ENCODE measurements at places on chromosomes 2 and 18. TPM values are rescaled to one million over a fixed set of nuclear protein-coding genes. Genes with fewer than 3 reads are reported as not detected.

Gene IL18RAP
- 0.28 TPM for polyA plus RNA-seq

GRCh38 chr18:69830189-69830588 is 117.5 kb downstream of the CD226 start:
- no peak for DNase-seq
- no peaks in the 10 kb centered on the region for H3K27me3 ChIP-seq
- H3K4me1 ChIP-seq = no peaks in the 10 kb centered on the region
- H3K36me3 ChIP-seq = no peaks in the 10 kb centered on the region
- H3K27ac ChIP-seq = no peak overlapping the region

GRCh38 chr2:8480915-8481314 is 200.9 kb upstream of the ID2 start:
- DNase-seq = no peak
- H3K4me1 ChIP-seq = peaks cover 44% of the 10 kb centered on the region
- no peaks in the 10 kb centered on the region for H3K36me3 ChIP-seq
- H3K4me3 ChIP-seq = no peak overlapping the region
- H3K27ac ChIP-seq = no peak overlapping the region

- DNase-seq = no peak
- no peak overlapping the region for H3K4me3 ChIP-seq
- H3K36me3 ChIP-seq = no peaks in the 10 kb centered on the region
- H3K27ac ChIP-seq = no peak overlapping the region
These were observed 280.1 kb downstream of the PTH2R start for GRCh38 chr2:208686665-208687064.

DNA sequence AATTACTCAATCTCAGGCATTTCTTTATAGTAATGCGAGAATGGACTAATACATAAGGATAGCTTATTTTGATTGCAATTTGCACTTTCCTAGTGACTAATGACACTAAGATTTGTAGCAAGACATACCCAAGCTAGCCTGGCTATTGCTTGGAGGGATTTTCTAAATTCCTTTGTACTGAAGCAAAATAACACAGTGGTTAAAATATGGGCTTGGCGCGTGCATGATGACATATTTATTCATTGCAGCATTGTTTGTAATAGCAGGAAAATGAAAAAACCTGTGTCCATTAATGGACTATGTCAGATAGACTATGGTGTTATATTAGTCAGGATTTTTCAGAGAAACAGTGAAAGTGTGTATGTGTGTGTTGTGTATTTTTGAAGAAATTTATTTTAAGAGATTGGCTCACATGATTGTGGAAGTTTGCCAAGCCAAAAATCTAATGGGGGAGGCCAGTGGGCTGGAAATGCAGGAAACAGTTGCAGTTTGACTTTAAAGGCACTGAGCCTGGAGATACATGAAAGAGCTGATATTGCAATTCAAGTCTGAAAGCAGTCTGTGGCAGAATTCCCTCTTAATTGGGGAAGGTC is 16.7 kb upstream of the LAPTM4A start:
- no peak for DNase-seq
- no peak overlapping the region for H3K4me3 ChIP-seq

- H3K4me1 ChIP-seq = no peaks in the 10 kb centered on the region
- no peaks in the 10 kb centered on the region for H3K27me3 ChIP-seq
- H3K4me3 ChIP-seq = peak overlapping the region; percentile 60
- H3K36me3 ChIP-seq = no peaks in the 10 kb centered on the region
- H3K27ac ChIP-seq = no peak overlapping the region
- DNase-seq = no peak
These were observed 69.9 kb downstream of the PLB1 start for GRCh38 chr2:28565720-28566295.

Gene GULP1
- 2.4 TPM for polyA plus RNA-seq

GRCh38 chr2:191617575-191617974 is 60.4 kb upstream of the NABP1 start:
- no peak overlapping the region for H3K4me3 ChIP-seq
- H3K27ac ChIP-seq = no peak overlapping the region
- DNase-seq = no peak
- no peaks in the 10 kb centered on the region for H3K36me3 ChIP-seq

GRCh38 chr18:50186385-50186784 is 8.6 kb downstream of the MYO5B start:
- H3K4me3 ChIP-seq = no peak overlapping the region
- no peaks in the 10 kb centered on the region for H3K4me1 ChIP-seq
- H3K27ac ChIP-seq = no peak overlapping the region

DNA sequence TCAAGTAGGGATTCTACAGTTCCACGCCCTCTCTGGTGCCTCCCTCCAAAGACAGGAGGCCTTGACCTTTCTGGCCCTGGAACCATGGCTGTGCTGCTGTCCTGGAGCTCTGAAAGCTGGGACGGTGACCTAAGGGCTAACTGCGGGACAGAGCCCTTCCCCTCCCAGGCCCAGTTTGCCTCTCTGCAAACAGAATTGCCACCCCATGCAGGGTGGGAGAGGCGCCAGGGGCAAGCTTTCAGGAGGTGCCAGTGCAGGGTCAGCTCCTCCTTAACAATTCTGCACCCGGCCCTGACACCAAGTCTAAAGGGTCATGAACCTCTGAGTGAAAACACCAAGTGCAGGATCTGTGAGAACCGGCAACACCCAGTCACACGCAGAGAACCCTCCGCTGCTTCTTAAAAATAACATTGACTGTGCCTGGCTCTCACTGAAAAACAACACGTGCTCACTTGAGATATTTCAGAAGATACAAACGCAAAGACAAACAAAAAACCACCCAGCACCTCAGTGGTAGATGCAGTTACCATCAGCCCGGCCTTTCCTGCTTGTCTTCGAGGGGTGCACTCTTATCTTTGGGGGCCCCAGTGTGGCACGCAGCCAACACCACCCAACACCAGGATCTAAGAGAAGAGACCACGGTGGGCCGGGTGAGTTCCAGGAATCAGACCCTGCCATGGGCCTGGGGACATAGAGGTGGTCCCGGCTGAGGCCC is 1.1 kb upstream of the SNED1 start:
- H3K4me3 ChIP-seq = peak overlapping the region; percentile 63
- no peaks in the 10 kb centered on the region for H3K27me3 ChIP-seq
- DNase-seq = no peak
- H3K27ac ChIP-seq = no peak overlapping the region

DNA sequence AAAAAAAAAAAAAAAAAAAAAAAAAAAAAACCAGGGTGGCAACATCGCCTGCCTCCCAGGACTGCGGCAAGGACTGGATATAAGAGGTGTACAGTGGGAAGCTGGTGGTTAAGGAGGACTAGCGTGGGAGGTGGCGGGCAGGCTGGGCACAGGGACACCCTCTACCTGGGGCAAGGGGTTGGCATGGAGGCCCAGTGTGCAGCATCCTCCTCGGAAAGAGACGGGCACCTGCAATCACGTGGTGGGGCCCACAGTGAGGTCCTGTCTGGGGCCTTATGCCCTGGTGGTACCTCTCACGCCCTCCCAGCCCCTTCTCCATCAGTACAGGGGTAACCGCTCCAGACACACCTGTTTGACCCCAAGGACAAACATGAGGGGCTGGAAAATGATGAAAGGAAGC is 27.9 kb downstream of the PXDN start:
- peaks cover 63% of the 10 kb centered on the region for H3K4me1 ChIP-seq
- no peak for DNase-seq

GRCh38 chr2:134682726-134683125 is 36.1 kb downstream of the TMEM163 start:
- H3K27ac ChIP-seq = no peak overlapping the region
- DNase-seq = no peak
- H3K27me3 ChIP-seq = no peaks in the 10 kb centered on the region
- H3K4me1 ChIP-seq = no peaks in the 10 kb centered on the region
- no peaks in the 10 kb centered on the region for H3K36me3 ChIP-seq

Gene RIT2
- polyA plus RNA-seq = not detected

DNA sequence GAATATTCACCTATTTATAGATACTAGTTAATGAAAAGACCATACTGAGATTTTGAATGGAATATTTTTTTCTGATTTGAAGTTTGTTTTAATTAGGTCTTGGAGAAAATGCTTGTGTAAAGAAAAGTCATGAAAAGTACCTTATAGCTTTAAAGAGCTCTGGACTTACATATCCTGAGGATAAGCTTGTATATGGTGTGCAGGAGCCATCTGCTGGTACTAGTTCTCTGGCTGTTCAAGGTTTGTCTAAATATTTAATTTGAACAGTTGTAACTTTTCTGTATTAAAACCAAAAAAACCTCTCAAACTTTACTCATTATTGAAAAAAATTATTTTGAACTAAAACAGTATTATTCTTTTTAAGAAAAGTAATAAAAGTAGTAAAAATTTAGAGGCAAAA is 50.1 kb downstream of the UBR3 start:
- no peak overlapping the region for H3K27ac ChIP-seq
- H3K4me1 ChIP-seq = no peaks in the 10 kb centered on the region

GRCh38 chr18:48786455-48787202 is 164.1 kb downstream of the SMAD7 start:
- no peak overlapping the region for H3K4me3 ChIP-seq
- H3K4me1 ChIP-seq = peaks cover 86% of the 10 kb centered on the region
- DNase-seq = no peak
- H3K27me3 ChIP-seq = no peaks in the 10 kb centered on the region

Gene TXNL1
- 45.0 TPM for polyA plus RNA-seq

DNA sequence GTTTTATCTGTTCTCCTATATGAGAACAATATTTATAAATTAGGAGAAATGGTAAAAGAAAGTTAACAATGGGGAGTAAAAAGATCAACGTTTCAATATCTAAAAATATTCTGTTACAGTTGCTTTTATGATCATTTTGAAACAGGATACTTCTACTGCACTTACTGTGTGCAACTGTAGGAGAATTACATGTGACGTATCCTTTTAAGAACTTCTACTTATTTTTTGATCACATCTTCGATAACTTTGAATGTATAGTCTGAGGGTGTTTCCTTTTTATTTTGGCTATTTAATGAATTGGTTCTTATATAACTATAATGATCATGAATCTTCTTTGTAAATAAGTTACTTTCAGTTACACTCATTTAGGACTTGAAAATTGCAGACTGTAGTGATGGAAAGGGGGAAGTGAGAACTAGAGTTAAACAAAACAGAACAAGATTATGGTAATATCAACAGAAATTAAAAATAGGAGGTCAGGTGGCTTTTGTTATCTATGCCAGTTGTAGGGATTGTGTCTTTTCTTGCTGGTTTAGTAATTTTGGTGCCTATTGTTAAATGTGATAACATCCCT is 109.9 kb downstream of the MSTN start:
- H3K27ac ChIP-seq = no peak overlapping the region
- no peaks in the 10 kb centered on the region for H3K27me3 ChIP-seq
- H3K4me1 ChIP-seq = no peaks in the 10 kb centered on the region
- no peaks in the 10 kb centered on the region for H3K36me3 ChIP-seq
- DNase-seq = no peak

Gene GCFC2
- polyA plus RNA-seq = 23.0 TPM

Gene HRH4
- polyA plus RNA-seq = under 0.01 TPM

DNA sequence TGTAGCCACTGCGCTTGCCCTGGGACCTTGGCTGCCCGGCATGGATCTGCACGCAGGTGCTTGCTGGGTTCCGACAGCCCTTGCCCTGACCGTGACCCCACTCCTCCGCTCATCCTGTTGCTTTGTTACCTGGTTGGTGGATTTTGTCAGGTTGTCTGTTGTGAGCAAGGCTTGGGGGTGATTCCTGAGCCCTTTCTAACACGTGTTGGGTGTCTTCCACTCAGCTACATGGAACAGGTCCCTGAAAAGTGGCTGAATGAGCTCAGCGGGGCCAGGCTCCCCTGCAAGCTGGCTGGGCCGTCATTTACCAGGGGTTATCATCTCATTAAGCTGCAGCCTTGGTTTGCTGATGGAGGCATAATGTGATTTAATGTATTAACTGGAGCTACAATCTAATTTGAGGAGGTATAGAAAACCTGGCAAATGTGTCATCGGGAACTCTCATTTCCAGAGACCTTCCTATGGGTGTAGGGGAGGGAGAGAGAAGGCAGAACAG is 24.6 kb downstream of the RAMP1 start:
- H3K36me3 ChIP-seq = no peaks in the 10 kb centered on the region
- DNase-seq = no peak
- H3K27me3 ChIP-seq = no peaks in the 10 kb centered on the region

- peak overlapping the region; percentile 91 for H3K27ac ChIP-seq
- peak overlapping the region; percentile 73 for H3K4me3 ChIP-seq
- no peaks in the 10 kb centered on the region for H3K4me1 ChIP-seq
- peaks cover 30% of the 10 kb centered on the region for H3K36me3 ChIP-seq
These were observed 593 bp downstream of the ZNF514 start for GRCh38 chr2:95158891-95159619.

Gene DOK6
- 0.71 TPM for polyA plus RNA-seq

Gene MTA3
- 11.2 TPM for polyA plus RNA-seq

GRCh38 chr2:146024212-146024743 is 1504.4 kb upstream of the ZEB2 start:
- H3K27ac ChIP-seq = no peak overlapping the region
- H3K36me3 ChIP-seq = no peaks in the 10 kb centered on the region
- H3K4me1 ChIP-seq = no peaks in the 10 kb centered on the region
- no peaks in the 10 kb centered on the region for H3K27me3 ChIP-seq
- no peak overlapping the region for H3K4me3 ChIP-seq
- DNase-seq = no peak

Gene SLC5A7
- 0.04 TPM for polyA plus RNA-seq

- no peaks in the 10 kb centered on the region for H3K36me3 ChIP-seq
- peaks cover under 1% of the 10 kb centered on the region for H3K4me1 ChIP-seq
- no peak overlapping the region for H3K27ac ChIP-seq
- DNase-seq = no peak
- no peaks in the 10 kb centered on the region for H3K27me3 ChIP-seq
These were observed 146.5 kb downstream of the CABLES1 start for GRCh38 chr18:23281626-23282436.

Gene PXDN
- 7.8 TPM for polyA plus RNA-seq

- DNase-seq = no peak
- no peaks in the 10 kb centered on the region for H3K27me3 ChIP-seq
- H3K4me3 ChIP-seq = no peak overlapping the region
- H3K27ac ChIP-seq = no peak overlapping the region
These were observed 27.7 kb downstream of the ACTR2 start for GRCh38 chr2:65255356-65255755.

DNA sequence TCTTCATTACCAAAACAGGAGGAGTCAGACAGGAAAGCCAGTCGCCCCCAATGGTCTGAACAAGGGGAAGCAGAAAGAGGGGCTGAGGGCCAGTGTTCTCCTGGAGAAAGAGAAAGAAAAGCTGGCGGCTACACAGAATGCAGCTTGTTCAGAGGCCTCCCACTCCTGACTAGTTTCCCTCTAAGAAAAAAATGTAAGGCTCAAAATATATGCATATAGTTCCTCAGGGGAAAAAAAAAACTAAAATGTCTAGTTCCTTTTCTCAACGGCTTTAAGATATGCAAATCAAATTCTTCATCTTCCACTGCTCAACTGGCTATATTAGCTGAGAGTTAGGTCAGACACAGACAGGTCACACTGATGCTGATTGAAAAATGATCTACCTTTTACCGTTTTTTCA is 18.6 kb downstream of the MBOAT2 start:
- H3K4me3 ChIP-seq = no peak overlapping the region
- H3K27me3 ChIP-seq = no peaks in the 10 kb centered on the region
- peaks cover 7% of the 10 kb centered on the region for H3K4me1 ChIP-seq

Data from heart right ventricle (tissue), 16 donors.